Stimulated activated CD4-positive, alpha-beta T cell treated with anti-CD3 and anti-CD28 coated beads, Interleukin-2, amount 100 ng/mL, for 24 hours (primary cell): ENCODE measurements at places on chromosomes 1 and 21.

DNA sequence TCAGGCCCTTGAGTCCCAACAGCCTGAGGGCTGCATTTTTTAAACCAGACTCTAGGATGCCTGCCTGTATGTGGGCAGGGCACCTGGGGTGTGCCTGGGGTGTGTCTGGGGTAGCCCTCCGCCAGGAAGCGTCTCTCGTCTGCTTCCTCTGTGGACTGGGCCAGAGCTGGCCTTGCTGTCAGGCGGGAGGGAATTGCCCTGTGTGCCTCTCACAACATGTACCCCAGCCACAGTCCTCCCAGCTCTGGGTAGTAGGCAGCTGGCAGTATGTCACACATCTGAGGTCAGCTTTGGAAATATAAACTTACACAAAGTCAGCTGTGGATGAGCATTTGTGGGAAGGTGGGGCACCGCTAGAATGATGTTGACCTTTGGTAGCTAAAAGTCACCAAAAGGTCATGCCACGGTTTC, 13.0 kb downstream of the TRAF5 start:
- no peak for DNase-seq

DNA sequence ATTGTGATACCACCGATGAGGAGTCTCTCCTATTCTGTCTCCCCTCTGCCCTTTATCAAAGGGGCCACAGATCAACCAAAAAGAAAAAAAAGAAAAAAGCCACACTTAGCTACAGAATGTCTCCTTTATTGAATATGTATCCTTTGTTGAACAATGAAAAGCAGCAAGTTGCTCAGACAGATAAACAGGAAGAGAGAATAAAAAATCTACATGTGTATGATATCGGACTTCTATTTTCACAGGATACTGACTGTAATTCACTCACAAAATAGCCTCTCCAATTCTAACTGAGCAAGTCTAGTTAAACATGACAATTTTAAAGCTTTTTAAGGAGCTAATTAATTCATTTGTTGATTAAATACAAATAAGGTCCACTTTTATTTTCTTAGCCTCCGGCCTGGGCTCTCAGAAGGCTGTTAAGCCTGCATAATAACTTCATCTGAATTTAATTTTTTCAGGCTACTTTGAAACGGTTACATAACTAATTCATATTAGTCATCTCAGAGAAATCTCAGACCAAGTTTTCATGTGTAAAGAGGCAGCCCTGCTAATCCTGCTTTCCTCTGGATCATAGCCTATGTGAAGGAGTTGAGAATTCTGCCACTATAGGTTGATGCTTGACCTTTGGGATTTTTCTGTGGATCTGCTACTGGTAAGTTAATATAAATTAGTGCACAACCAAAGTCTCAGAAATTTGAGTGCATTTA, 304.1 kb upstream of the NR5A2 start:
- no peak for DNase-seq

GRCh38 chr1:51902456-51902855, 23.9 kb upstream of the NRDC start:
- DNase-seq: no peak

DNA sequence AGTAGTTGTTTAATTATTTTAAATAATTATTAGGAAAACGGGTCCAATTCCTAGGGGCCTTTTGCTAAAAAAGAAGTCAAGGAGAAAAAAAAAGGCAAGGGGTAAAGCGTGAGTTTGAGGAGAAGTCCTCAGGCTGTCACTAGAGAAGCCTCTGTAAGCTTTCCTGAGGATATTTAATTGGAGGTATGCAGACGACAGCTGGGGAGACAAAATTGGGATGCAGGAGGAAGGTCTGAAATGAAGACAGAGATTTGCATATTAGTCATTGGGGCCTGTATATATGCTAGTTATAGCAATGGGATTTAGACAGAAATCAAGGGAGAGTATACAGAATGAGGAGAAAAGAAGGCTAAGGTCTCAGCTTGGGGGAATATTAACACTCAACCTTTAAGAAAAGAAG, 8.6 kb downstream of the ATP6V1G3 start:
- no peak for DNase-seq

- DNase-seq: no peak
These were observed 7.5 kb upstream of the DPT start for GRCh38 chr1:168736520-168736919.

DNA sequence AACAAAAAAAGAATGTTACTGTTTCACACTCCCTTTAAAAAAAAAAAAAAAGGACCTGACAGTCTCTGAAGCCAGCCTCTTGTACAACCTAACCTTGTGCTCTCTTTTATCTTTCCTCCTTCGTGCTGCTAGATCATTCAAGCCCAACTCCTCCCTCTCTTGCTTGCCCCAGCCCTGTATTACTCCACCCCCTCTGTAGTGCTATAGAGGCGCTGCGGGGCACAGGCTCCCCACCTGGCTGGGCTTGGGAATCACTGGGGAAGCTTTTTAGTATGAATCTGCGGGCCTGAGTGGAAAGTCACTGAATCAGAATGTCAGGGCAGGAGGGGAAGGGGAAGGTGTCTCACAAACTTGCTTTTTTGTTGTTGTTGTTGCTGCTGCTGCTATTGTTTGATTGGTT, 383.7 kb upstream of the CAMK1G start:
- no peak for DNase-seq
